Fibroblast of the aortic adventitia (primary cell): ENCODE measurements at places on chromosomes 1 and 21. TPM values are rescaled to one million over a fixed set of nuclear protein-coding genes. Genes with fewer than 3 reads are reported as not detected.
A peak's percentile ranks its signal among the peaks of the same experiment; 100 is the strongest.

Gene PRAMEF6
- not detected in 2 replicates for total RNA-seq

Gene FCER1G
- not detected in 2 replicates for total RNA-seq

Gene PLA2G2F
- not detected in 2 replicates for total RNA-seq

Gene SYCP1
- total RNA-seq, result not detected in 2 replicates

Gene TP73
- 0.18 TPM in 1 of 2 replicates, not detected in the other for total RNA-seq

Gene FNBP1L
- 15.0 and 22.9 TPM in 2 replicates for total RNA-seq

Gene PRDM16
- total RNA-seq, result 0.98 and 11.3 TPM in 2 replicates

Gene LHX4
- total RNA-seq, result under 0.01 and 0.16 TPM in 2 replicates

GRCh38 chr1:37472994-37473393 is 1.4 kb upstream of the ZC3H12A start:
- no peak for DNase-seq

DNA sequence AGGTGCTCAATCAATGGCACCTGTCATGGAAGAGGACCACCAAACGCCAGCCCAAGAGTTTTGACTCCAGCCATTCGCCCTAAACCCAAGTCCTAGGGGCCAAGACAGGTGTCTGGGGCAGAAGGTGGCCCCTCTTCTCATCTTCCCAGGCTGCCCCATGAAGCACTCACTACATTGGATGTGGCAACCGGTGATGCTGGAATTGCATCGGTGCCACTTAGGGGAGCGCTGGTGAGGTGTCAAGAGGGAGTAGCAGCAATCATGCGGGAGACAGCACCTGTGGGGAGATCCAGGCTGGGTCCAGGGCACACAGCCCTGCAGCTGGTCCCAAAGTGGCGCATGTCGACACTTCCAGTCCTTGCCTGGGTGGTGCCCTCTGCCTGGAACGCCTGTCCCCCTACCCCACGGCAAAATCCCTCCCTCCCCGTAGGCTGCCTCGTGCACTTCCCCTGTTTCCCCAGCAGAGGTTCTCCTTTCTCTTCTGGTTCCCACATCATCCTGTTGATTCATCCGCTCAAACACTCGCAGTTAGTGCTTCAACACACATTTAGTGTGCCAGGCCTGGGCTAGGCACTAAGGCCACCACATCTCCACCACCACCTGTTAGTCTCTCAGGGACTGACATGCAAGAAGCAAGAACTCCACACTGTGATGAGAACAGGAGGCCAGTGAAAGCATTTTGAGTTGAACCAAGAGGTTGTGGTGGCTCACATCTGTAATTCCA is 18.5 kb downstream of the PLA2G2D start:
- peak; percentile 75 for DNase-seq

DNA sequence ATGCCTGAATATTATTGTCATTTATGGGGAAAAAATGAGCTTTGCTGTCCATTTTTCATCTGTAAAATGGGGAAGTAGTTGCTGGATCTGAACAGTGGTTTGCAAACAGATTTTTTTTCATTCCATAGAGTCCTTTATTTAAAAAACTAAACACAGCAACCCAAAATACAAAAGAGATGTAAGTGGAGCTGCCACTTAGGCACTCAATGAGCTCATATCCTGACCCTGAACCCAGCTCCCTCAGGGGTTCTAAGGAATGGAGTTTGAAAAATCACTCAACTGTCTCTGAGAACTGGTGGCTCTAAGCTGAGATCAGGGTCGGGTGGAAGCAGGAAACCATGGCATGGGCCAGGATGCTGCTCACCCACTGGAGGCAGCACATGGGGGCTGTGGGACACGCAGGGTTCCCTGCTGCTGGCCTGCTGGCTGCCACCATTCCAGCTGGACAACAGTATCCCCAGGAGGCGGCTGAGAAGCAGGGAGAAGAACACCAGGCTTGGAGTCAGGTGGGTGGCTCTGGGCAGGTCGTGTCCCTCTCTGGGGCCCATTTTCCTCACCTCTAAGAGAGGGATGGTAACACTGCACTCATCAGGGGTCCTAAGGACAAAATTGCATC is 9.6 kb upstream of the ECE1 start:
- no peak for DNase-seq

DNA sequence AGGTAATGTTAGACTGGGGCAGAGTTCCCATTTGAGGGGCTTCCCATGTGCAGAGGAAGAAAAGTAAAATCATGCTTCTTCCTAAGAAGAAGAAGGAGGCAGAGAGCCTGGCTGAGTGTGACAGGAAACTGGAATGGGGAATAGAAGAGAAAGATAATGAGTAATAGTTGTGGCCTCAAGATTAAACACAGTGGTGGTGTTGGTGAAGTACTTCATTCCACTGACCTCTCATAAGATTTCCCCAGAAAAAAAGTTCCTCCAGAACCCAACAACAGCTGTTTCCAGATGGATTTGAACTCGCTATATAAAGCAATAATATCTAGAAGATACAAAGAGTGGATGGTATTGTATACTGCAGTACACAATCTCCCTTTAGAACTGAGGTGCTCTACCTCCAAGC is 13.0 kb downstream of the RGS1 start:
- peak; percentile 39 for DNase-seq

- no peak for DNase-seq
Observed at GRCh38 chr1:17067465-17068240, 13.8 kb upstream of the SDHB start.

DNA sequence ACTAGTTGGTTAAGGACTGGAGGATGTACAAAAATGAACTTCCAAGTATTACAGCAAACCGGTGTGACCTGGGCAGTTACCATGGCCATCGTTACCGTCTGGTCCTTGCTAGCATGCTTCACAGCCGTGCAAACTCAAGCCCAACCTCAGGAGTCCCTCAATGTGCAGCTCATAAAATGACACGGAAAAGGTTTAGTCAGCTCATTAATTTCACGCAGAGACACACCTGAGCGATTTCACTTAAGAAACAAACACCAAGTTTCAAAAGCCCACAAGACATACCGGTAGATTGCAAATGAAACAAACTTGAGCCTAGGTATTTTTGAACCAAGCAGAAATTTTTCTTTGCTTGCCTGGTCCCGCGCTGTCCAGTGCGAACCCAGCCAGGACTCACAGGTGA is 105.0 kb upstream of the ADAR start:
- no peak for DNase-seq

DNA sequence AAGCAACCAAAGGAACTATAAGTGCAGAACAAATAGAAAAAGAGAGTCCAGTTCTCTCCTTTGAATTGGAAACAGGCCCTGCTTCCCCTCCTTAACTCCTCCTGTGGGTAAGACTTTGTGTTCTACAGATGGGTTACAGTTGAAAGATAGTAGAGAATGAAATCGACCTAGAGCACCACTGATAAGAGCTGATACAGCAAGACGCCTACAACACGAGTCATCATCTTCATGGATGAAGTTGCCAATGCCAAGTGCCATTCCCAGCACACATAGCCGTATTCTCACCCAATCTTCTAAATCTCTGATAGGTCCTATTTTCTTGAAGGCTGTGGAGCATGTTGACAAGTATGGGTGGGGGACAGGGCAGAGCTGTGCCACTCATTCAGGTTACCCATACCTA is 99.8 kb upstream of the CAMK1G start:
- DNase-seq, result no peak

DNA sequence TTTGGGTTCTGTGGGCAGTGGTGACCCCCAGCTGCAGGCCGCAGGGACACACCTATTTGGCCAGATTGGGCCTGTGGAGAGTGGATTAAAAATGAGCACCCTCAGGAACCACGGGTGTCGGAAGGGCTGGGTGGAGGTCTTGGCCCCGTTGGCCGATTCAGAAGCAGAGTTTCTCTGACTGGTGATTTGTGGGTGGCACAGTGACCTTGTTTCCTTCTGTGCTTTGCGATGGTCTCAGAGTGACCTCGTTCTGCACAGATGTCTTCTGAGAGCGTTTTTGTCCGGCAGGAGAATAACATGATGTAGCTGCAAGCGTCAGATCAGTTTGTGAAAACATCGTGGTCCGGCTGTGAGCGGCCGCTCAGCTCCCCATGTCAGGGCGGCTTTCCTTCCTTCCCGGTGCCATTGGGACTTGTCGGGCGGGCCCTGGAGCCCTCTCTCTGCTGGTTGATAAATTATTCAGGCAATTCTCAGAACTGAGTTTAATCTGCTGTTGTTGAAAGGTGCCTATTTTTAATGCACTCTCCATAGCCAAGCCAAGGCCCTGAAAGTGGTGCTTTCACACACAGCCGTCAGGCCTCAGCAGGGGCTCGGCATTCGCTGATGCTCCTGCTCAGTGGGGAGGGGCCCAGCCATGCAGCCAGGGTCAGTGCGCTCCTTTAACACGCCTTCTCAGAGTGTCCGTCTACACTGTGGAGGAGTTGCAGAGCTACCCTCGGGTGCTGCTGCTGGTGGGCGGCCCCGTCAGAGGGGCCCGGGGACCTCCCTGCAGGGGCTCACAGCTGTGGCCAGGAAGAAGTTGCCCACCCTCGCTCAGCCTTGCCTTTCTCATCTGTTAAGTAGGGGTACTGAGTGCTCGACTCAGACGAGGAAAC is 26.8 kb downstream of the TRPM2 start:
- no peak for DNase-seq
